ENCODE measurements at places on chromosomes 5 and 9.

DNA sequence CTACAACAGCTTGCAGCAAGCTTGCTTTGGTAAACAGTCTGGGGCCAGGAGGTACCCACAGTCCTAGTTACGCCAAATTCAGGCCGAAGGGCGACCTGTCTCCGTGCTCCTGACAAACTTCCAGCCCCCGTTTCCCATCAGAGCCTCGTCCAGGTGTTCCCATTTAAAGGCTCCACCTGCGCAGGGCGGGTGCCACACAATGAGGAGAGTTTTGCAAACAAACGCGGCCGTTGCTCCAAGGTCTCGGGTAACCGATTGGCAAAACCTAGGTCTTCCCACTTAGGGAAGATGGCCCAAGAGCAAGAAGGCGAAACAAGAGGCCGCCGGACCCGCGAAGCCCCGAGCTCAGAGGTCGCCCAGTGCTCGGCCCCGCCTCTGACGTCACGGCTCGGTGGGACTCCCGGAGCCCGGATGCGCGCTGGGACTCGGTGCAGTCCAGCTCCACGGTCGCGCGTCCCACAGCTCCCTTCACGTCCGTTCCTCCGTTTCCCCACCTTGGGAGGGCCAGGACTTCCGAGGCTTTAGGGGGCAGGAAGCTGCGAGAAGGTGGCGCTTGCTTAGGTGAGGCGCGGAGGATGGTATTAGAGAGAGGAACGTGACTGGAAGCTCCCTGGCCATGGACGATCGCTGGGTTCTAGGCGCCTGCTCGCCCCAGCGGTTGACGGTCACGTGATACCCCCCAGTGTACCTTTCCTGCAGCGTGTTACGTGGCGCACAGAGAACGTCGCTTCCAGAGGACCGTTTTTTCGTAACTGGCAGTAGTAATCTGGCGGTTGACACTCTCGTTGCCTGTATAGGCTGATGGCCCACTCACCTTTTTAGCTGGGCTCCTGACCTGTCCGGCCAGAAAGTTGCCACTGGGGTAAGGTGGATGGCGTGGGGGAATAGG is 41.8 kb upstream of the KDM4C start:
- no peak for DNase-seq

DNA sequence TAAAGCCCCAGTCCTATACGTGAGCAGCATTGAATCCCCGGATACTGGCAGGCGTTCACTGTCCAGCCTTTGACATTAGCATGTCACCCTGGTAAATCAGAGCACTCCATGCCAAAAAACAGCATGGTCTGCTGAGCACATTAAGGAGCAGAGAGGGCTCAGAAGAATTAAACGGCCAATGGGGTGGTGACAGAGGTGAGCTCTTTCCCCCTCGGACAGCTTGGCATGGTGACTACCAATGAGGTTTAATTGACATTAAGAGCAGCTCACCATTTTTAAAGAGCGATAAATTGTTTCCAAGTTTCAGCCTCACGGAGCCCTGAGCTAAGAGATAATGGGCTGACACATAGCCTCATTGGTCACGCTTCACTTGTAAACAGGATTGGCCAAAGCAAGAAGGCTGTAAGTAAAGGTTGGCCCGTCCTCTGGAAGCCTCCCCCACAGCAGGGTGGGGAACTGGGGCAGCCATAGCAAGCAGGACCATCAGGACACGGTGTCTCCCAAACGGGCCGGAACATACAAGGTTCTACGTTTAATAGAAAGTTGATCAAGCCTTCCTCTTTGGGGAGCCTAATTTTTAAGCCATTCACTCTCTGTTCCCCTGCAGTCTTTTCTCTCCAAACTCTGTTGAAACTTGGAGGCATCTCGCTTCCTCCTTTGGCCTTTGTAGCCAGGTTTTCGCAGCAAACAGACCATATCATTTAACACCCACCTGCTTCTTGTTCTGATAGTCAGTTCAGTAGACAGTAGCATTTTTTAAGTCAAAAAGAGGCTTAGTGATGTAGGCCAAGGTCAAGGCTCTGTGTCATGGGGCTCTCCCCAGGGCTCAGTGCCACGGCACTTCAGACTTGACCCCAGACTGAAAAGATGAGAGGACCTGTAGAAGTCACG is 25.9 kb downstream of the QRFP start:
- no peak for DNase-seq

DNA sequence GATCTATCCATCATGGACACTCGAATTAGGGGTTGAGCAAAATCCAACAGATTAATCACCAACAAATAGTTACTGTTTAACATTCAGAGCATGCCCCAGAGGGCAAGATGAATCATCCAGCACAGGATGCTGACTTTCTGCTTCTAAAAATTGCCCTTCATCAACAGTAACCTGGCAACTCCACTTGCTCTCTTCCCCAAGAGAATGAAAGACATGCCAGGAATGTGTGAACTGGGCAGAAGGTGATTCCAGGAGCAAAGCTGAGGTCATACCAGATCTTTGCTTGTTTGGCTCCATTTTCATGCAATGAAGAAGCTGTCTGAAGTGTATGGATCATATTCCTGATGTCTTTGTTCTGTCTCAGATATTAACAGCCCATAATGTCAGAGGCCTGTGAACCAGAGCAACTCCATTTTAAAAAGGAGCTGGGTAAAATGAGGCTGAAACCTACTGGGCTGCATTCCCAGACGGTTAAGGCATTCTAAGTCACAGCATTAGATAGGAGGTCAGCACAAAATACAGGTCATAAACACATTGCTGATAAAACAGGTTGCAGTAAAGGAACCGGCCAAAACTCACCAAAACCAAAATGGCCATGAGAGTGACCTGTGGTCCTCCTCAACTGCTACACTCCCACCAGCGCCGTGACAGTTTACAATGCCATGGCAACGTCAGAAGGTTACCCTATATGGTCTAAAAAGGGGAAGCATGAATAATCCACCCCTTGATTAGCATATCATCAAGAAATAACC is 2.5 kb upstream of the ZNF367 start:
- DNase-seq = peak; percentile 97

DNA sequence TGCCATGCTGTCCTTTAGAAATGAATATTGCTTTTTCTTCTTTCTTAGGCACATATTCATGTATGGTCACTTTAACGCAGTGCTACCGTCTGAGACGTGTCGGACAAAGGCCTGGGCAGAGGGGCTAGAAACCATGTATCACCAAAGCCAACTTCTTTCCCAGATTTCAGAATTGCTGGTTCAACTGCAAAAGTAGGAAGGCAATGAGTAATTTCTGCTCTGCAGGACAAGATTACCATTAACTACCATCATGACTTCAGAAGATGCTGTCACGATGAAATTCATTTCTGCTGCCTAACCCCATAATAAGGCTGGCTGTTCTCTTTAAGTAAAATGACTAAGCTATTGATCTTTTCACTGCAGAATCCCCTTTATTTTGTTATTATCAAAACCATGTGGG is 306.7 kb downstream of the PDE4D start:
- no peak for DNase-seq

- DNase-seq = no peak
Measured at GRCh38 chr5:10676224-10676623, 84.8 kb downstream of the DAP start.

GRCh38 chr5:61746831-61747575 is 414.9 kb downstream of the ZSWIM6 start:
- no peak for DNase-seq

DNA sequence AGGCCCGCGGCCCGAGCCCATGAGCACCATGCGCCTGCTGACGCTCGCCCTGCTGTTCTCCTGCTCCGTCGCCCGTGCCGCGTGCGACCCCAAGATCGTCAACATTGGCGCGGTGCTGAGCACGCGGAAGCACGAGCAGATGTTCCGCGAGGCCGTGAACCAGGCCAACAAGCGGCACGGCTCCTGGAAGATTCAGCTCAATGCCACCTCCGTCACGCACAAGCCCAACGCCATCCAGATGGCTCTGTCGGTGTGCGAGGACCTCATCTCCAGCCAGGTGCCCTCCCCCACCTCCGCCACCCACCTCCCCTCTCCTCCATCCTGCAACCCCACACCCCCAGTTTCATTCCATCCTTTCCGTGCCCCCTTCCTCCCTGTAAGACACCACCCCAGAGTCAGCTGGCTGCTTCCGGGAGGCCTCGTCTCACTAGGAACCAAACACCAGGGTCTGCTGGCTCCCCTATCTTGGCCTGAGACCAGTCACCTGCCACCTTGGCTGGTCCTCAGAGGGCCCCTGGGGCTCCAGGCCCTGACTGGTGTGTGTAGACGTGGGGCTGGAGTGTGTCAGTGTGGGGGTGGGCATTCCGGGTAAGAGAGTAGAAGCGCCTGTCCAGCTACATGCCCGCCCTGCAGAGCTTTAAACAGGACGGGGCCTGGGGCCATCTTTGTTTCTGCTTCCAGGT is 655 bp downstream of the GRIN1 start:
- DNase-seq = no peak

- no peak for DNase-seq
Measured at GRCh38 chr5:143473481-143473880, 70.0 kb upstream of the NR3C1 start.

GRCh38 chr9:24342457-24342856 is 203.2 kb downstream of the IZUMO3 start:
- no peak for DNase-seq

- DNase-seq = no peak
Measured at GRCh38 chr9:14097215-14097614, 216.7 kb downstream of the NFIB start.

- no peak for DNase-seq
Measured at GRCh38 chr9:133637451-133638055, 1.4 kb downstream of the DBH start.

- DNase-seq = no peak
Measured at GRCh38 chr5:45017568-45017967, 208.8 kb downstream of the MRPS30 start.

DNA sequence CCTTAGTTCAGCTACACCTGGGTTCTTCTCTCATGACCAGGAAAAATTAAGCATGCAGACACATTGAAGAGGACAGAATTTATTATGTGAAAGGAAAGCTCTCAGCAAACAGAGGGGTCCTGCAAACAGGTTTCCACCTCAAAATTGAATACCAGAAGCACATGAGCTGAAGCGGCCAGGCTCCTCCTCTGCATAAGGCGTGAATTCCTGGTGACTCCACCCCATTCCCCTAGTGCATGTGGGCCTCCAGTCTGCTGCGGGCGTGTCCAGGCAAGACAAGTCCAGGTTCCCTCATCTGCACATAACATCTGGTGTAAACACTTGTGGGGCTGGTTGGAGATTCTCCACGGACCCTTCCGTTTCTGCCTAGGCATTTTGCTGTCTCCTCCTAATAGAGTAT is 1156.4 kb downstream of the FOXD4L5 start:
- DNase-seq = no peak

- no peak for DNase-seq
Measured at GRCh38 chr9:121348221-121348620, 21.8 kb downstream of the STOM start.

- DNase-seq = no peak
Measured at GRCh38 chr5:180114304-180115003, 42.9 kb upstream of the RNF130 start.

DNA sequence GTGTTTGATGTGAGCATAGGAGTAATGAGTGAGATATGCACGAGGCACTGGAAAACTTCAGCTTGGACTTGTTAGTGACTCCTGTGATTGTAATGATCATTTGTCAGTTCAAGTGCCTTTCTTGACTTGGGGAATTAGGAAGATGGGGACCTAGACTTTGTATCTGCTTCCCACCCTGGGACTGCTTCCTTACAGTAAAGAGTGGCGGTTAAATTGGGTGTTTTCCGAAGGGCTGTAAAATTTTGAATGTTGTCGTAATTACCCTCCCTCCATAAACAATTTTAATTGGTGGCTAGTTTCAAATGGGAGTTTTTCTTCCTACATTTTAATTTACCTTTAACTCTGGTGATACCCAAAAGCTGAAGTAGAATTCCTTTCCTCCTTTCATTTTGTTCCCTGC is 23.5 kb upstream of the FAM120AOS start:
- DNase-seq = no peak

DNA sequence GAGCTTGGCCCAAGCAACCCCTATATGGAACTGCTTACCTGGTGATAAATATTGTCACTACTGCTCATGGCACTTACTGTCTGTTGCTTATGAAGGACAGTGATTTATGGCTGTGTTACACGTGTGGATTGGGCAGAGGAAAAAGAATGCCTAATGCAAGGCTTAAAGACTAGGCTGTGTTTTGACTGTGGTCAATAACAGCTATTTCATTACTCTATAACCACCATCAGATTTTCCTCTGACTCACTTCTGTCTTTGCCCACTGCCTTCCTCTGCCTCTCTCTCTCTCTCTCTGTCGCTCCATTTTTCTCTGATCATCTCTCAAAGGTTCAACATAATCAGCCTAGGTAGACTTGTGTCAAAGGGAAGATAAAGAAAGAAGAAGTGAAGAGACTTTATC is 96.2 kb downstream of the TLR4 start:
- no peak for DNase-seq

GRCh38 chr5:180670586-180671359 is 21.4 kb upstream of the FLT4 start:
- peak; percentile 8 for DNase-seq

DNA sequence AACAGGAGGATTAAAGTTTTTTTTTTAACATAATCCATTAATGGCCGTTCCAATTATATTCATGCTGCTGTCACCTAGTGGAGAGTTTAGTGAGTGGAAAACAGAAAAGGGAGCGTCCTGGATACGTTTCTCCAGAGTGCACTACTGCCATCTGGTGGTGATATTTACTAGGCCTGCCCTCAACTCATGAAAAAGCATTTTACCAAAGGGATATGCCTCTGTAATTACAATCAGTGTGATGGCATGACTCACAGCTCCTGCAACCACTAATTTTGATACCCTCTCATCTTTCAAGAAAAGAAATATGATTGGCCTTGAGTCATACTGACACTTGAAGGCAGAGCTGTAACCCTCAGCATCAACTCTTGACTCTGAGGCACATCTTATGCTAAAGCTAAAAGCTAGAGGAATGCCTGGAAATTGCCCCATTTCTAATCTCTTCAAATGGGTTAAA is 20.1 kb downstream of the MINAR2 start:
- DNase-seq = peak; percentile 84

DNA sequence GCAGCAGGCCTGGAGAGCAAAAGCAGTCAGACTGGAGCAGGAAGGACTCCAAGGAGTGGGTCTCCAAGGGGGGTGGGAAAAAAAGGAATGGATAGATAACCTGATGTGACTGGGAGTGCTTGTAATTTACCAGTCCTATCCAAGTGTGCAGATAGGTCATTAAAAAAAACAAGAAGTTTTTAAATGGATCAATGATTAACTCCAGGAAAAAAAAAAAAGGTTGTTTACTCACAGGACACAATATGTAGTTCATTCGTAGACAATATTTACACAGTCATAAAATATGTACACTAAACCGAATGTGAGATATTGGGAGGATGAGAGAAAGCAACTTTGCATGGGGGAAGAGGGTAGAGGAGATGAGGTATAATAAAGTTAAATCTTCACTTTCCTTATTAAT is 20.4 kb downstream of the ZBTB5 start:
- DNase-seq = no peak

GRCh38 chr5:139709582-139710318 is 61.6 kb downstream of the CXXC5 start:
- no peak for DNase-seq

- DNase-seq = no peak
Measured at GRCh38 chr5:1736065-1736464, 63.6 kb downstream of the MRPL36 start.

All from fibroblast of the conjunctiva (primary cell).